ENCODE measurements at places on chromosomes 12 and 14.
A peak's percentile ranks its signal among the peaks of the same experiment; 100 is the strongest.

- DNase-seq = no peak
These were observed 232.1 kb upstream of the SYT10 start for GRCh38 chr12:33671676-33672075.

- peak; percentile 15 for DNase-seq
These were observed 620 bp downstream of the PGAM5 start for GRCh38 chr12:132711080-132711843.

DNA sequence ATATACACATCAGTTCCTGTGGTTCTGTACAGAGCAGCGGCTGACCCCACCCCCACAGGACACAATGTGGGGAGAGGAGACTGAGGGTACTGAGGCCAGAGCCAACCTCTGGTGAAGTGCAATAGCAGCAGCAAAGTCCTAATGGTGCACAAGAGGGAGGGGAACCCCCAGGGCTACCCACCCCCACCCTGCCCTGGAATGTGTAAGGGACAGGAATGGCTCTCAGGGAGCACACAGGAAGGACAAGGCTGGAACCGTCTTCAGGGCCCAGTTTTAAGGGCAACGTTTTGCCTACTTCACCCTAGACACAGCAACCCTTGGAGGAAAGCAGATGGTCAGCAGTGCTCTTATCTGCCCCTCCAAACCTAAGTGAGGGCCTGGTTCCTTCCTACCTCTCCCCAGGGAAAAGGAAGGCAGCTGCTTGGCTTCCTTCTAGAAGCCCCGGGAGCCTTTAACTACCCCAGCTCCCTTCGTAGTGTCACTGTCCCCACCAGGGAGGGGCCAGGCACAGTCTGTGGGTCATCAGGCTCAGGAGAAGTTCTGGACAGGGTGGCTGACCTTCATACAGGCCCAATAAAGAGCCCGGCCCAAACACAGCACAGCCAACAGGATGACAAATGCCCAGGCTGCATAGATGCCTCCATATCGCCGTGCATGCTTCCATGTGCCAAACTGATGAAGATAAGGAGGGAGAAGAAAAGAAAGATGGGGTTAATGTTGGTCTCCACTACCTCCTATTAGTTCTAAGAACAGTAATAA is 3.0 kb downstream of the PIP4P1 start:
- no peak for DNase-seq

DNA sequence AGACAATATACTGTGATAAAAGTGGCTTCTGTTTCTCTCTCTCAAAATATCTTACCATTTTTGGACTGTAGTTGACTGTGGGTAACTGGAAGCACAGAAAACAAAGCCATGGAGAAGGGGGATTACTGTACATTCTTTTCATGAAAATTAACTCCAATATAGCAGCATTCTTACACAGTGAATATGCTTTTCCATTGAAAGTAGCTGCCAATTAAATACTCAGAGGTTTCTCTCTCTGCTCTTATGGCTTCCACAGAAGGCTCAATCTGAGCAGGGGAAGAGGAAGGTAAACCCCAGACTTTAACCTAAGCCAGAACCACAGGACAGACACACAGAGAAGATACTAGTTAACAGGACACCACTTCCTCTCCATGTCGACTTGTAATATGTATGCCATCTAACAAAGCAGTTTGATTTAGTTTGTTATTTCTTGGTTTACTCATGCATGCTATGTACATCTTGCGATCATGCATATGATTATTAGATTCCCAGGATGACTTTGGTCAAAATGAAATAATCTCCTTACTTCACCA is 150.2 kb downstream of the SSPN start:
- DNase-seq = no peak

GRCh38 chr14:102571043-102571442 is 21.4 kb upstream of the RCOR1 start:
- DNase-seq = no peak

DNA sequence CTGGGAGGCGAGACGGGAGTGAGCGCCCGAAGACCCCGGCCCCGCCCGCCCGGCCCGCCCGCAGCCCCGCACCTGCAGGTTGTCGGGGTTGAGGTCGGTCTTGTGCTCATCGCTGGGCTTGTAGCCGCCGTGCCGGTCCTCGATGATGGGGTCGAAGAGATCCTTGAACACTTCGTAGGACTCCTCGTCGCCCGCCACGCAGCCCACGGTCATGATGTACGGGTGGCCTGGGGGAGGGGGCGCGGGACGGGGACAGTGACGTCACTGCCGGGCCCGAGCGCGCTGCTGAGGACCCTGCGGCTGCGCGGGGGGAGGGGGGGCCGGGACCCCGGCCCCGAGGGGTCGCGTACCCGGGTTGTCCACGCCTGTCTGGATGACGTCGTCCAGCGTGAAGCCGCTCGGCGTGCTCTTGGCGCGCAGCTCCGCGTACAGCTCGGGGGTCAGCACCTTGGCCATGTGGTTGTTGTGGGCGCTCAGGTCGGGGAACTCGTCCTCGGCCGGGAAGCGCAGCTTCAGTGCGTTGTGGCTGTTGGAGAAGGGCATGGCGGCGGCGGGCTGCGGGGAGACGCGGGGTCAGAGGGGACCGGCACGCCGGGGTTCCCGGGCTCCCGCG is 573 bp downstream of the CKB start:
- DNase-seq = peak; percentile 24

DNA sequence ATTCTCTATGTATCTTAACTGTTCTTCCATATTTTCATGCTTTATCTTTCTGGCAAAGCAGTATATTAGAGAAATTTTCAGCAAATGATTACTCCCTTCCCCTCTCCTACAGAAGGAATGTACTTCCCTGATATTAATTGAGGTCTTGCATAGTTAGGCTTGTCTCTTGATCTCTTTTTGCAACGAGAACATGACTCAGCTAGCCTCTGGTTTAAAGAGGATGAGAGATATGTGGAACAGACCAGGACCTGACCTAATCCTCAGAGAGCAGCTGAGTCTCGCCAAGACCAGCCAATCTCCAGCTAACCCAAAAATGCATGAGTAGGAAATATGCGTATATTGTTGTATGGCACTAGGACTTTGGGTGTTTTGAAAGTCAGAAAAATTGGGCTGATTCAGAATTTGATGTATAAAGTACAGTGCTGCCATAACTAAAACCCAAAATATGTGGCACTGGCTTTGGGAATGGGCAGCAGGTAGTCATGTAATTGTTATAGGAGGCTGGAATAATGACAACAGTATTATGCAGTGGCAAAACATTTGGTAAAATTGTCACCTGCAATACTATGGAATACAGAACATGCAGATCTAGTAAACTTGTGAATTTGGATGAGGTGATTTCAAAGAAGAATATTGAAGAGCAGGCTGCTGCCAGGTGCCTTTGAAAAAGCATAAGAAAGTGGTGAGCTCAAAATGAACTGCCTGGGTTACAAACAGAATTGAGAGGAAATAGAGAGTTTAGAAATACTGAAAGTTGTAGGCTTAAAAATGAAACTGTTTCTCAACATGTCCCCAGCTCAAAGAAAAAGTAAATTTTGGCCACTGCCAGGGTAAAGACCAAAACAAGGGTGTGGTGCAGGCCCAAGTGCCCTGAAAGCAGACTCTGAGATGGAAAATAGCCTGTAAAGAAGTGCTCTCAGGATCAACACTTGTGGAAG is 9.3 kb upstream of the USP15 start:
- no peak for DNase-seq

GRCh38 chr12:88733008-88733407 is 152.7 kb upstream of the KITLG start:
- no peak for DNase-seq

DNA sequence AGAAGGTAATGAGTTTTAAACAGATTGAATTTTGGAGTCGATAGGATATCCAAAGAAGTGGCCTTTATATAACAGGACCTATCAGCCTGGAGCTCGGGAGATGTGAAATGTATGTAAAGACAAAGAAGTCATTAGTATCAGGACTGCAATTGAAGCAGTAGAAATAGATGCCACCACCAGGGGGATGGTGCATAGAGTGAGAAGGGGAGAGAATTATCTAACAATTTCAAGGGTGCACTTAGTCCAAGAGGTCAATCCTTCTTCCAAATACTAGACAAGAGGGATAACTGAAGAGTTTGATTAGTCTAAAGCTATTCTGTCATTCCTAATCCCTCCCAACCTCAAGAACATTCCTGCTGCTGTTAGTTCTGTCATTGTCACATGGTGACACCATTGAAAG is 127.8 kb downstream of the CFAP54 start:
- DNase-seq = no peak

DNA sequence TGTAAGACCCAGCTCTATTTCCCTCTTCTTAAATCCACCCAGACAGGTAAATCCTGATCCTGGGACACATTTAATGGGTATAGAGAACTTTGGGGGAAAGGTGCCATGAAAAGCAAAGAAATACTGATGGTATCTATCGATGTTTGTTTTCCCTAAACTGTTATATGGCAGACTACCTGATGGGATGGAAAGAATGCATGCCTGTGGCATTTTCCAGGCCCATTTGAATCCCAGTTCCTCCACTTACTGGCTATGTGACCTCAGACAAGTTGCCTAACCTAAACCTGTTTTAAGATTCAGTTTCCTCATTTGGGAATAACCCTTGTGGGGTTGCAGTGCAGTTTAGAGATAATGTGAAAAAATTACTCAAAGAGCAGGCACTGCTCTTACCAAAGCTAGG is 404.5 kb downstream of the FUT8 start:
- no peak for DNase-seq

DNA sequence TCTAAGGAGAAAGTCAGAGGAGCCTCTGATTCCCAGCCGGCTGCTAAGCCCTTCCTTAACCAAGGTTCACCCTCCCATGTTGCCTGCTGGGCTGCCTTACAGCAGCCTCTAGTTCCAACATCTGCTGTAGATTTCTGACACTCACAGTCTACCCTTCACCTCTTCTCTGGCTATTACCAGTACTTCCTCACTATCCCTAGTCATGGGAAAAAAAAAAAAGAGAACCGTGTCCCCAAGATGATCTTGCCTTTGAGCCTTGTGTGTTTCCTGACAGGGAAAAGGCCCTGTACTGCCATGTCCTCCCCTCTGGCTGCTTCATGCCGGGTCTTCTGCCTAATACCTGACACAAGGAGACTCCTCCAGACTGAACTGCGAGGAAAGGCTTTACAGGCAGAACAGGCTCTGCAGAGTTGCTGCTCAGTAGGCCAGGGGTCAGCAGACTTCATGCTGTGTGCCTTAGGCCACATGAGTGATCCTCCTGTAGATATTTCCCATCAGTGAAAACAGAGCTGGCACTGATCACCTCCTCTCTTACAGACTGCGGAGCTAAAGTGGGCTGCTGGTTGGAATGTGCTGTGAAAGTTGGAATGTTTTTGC is 46.8 kb downstream of the PRKCH start:
- DNase-seq = no peak

DNA sequence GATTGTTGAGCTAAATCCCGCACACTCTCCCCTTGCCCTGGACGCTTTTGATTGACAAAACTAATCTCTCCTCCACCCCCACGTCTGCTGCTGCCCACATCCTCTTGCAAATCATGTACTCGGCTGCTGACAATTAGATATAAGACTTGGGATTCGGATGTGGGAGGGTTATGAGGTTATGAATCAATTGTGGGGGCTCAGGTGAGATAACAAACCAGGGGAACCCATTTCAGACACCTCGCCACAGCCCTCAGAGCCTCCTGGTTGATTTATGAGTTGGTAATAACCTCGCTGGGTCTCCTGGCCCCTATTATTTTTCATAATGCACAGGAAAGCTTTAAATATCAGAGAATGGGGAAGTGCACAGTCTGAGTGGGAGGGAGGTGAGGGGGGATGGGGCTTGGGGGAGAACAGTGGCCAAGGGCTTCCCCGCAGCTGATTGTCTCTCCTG is 449.9 kb downstream of the DPF3 start:
- DNase-seq = no peak

GRCh38 chr14:88852632-88853031 is 28.2 kb downstream of the TTC8 start:
- DNase-seq = no peak

DNA sequence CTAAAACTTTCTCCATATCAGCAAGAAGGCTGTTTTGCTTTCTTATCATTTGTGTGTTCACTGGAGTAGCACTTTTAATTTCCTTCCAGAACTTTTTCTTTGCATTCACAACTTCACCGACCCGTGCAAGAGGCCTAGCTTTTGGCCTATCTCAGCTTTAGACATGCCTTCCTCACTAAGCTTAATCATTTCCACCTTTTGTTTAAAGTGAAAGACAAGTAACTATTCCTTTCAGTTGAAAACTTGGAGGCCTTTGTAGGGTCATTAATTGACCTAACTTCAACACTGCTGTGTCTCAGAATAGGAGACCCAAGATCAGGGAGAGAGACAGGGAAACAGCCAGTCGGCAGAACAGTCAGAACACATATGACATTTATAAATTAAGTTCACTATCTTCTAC is 39.3 kb downstream of the BBS10 start:
- no peak for DNase-seq

- DNase-seq = no peak
These were observed 11.8 kb upstream of the ENDOU start for GRCh38 chr12:47736877-47737676.

DNA sequence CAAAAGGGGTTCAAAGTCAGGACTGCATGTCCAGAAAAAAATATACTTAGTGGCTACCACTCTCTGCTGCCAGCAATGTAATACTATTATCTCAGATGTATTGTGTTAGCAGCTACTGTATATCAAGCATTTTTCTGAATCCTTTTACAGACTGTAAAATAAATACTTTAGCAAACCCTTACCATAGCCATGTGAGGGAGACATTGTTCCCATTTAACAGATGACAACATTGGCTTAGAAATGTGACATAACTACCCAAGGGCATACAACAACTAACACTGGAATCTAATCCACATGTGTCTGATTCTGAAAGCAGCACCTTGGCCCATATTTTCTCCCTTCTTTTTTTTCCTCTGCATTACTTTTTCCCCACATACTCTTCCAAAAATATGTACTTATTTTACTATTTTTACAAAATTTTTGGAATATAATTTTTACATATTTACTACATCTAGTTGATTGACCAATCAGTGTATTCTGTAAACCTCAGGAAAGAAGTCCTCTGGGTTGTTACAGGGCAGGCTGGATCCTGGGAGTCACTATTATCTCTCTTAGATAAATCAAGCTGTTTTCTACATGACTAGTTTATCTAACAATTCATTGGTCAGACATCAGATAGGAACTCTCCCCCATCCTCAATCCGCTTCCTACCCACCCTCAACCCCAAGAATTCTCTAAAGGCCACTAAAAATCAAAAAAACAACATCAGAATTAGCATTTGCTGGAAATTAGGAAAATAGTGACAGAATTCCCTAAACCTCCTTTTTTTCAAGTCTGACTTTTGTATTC is 154.1 kb downstream of the BTG1 start:
- no peak for DNase-seq

- DNase-seq = no peak
These were observed 58.5 kb downstream of the WNK1 start for GRCh38 chr12:810671-811415.

- DNase-seq = no peak
These were observed 213.4 kb downstream of the PHETA1 start for GRCh38 chr12:111155521-111155920.

DNA sequence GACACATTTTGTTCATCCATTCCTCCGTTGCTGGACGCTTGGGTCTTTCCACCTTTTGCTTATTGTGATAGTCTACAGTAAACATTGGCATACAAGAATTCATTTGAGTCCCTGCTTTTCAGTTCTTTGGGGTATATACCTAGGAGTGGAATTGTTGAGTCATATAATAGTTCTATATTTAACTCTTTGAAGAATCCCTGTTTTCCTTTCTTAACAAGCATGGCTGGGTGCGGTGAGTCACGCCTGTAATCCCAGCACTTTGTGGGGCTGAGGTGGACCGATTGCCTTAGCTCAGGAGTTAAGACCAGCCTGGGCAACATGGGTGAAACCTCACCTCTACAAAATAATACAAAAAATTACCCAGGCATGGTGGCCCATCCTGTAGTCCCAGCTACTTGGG is 75.4 kb downstream of the CCDC92 start:
- DNase-seq = no peak

Data from NCI-H1105 treated with DMSO at 0.1 percent for 48 hours (cell line).